Stimulated activated CD4-positive, alpha-beta T cell treated with anti-CD3 and anti-CD28 coated beads, TNF-alpha, amount 100 ng/mL, for 1 hour (primary cell): ENCODE measurements at places on chromosomes 2 and 18.

DNA sequence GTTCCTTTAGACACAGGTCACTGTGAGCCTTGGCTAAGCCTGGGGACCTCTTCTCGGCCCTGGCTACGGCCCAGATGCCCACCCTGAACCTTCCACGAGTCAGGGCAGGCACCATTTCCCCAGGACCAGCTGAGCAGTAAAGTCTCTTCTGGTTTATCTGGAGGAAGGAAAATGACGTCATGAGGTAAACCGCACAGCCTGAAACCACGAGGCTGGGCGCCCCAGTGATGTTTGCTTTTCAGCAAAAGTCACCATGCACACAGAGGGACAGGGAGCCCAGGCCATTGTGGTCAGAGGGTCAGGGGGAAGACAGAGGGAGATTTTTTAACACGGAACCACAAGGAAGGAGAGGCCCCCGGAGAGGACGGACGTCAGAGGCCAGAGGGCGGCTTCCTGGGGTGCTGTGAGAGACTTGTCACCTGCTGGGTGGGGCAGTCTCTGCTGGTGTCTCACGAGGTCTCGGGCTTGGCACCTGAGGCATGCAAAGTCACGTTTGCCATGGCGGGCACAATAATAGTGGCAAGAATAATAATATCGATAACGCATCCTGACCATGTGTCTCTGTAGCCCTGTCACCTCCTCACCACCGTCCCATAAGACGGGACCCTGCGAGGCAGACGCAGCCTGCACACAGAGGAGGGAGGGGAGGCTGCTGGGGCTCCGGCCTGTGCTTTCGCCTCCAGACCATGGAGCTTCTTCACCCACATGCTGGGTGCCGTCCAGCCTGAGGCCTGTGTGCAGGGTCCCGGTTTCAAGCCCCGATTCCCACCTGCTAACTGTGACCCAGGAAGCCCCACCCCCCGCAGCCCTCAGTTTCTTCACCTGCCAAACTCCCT, 33.2 kb upstream of the FOSL2 start:
- peak; percentile 60 for DNase-seq

DNA sequence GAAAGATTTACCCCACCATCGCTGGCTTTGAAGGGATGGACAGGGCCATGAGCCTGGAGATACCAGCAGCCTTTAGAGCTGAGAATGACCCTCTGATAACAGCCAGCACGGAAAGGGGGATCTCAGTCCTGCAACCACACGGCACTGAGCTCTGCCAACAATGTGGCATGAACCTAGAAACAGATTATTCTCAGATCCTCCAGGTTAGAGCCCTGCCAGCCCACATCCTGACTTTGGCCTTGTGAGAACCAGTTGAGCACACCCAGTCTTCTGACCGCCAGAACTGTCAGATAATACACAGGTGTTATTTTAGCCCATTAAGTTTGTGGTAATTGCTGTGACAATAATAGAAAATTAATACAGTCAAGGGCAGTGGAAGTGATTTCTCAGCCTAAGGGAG, 9.4 kb upstream of the GNLY start:
- no peak for DNase-seq

- no peak for DNase-seq
These were observed 17.2 kb downstream of the MYO1B start for GRCh38 chr2:191262436-191262835.

GRCh38 chr18:25099895-25100294, 252.1 kb downstream of the ZNF521 start:
- no peak for DNase-seq

DNA sequence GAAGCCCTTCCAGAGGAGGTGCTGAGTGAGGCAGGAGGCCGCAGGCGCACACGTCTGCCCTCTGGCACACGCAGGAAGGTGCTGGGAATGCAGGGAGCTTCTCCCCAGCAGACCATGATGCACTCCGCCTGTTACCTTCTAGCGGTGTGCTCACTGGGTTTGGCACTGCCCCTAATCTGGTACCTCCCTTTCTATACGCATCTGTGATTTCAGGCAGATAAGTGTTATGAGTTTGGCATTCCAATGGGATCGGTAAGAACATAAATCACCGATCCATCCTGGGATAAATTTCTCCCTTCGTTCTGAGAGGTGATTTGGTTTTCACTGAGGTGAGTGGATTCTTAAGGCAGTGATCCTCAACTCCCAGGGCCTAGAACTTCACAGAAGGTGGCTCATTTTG, 34.6 kb downstream of the ODC1 start:
- no peak for DNase-seq

DNA sequence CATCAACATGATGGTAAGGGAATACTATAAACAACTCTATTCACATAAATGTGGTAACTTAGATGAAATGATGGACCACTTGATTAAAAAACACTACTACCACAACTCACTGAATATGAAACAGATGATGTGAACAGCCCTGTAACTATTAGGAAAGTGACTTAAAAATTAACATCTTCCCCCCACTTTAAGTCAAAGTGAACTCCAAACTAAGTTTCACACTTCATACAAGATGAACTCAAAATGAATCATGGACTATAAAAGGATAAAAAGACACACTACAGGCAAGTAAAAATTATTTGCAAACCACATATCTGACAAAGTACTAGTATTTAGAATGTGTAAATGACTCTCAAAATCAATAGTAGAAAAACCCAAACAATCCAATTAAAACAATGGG, 71.6 kb downstream of the ZAP70 start:
- DNase-seq: no peak

DNA sequence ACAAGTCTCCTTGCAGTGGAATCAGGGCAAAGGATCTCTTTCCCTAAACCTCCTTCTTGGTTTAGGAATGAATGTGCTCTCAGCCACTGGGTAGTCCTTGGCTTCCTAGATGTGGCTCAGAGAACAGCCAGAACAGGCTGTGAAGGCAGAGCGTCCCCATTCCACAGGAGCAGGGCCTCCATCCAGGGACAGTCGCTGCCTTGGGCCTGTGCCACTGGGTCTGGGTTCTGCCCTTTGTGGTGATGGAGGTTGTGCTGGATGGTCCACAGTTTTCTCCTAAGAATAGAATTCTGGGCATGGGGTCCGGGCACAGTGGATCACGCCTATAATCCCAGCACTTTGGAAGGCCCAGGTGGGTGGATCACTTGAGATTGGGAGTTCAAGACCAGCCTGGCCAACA, 516.5 kb upstream of the RAB6C start:
- DNase-seq: no peak

DNA sequence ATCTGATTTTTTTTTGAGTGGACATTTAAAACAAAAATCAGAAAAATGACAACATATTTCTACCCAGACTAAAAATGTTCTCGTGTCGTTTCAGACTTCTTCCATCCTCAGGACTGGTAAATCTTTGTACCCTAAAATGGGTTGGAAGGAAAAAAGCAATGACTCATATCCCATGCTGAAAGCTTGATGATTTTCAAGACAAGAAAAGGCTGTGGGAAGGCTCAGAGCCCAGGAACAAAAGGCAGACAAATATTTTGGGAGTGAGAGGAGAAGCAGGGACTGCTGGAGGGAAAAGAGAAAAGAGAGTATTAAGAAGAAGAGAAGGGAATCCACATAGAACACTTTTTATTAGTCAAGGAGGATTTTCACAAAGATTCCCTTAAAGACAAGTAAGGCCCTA, 77.1 kb upstream of the CTAGE1 start:
- no peak for DNase-seq

DNA sequence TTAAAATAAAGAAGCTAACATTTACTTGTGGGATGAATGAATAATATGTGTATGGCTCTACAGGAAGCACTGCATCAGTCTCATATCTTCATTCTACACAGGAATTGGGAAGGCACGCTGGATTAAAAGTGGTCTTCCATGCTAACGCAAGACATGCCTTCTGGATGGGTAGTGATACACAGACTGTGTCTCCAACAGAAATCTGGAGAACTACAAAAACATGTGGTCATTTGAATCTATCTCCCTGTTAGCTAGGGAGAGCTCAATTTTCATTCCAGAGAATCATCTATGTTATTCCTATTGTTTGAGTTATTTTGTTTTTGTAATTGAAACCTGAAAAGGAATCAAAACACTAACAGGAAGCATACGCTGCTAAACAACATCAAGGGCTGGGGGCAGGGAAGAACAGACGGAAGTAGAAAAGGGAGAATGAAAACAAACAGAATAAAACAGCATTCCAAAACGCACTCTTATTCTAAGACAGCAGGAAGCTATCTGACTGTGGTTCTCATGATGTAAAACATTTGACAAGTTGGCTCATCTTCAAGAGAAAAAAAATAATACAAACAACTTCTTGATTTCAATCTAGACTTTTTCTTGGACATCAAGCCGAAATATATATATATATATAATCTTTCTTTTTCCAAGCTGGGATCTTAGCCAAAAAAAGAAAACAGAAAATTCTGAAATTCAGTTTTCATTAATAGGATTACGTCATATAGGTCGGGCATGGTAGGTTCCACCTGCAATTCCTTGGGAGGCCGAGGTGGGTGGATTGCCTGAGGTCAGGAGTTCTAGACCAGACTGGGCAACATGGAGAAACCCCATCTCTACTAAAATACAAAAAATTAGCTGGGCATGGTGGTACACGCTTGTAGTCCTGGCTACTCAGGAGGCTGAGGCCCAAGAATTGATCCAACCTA, 31.5 kb upstream of the ASNSD1 start:
- DNase-seq: no peak

GRCh38 chr2:212124598-212124997, 414.0 kb downstream of the ERBB4 start:
- DNase-seq: no peak

DNA sequence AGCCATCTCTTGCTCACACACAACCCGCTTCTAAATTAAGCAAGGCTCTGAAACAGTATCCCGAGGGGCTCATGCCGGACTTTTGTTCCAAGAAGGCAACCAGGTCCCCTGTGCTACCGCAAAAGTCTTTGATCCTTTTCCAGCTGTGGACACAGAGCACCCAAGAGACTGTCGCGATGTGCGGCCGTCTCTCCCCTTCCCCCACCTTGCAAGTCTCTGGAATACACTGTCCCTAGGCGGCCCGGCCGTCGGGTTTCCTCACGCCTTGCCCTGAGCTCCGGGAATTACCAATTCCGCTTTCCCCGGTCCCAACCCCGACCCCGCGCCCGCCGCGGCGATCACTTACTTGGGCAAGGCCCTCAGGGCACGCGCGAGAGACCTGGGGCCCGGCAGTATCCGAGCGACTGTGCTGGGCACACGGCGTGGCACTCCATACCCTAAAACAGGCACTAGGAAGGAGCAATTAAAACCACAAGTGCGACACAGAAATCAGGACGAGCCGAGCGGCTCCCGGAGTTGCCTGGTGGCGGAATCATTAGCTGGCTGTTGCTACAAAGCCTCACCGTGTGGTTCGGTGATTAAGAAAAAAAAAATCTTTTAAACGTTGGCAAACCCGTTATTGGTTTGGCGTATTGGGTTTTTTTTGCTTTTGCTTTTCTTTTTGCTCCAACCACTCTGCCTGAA, 2.2 kb upstream of the DLX1 start:
- DNase-seq: no peak

- DNase-seq: no peak
These were observed 65.2 kb upstream of the SLC35G4 start for GRCh38 chr18:11544060-11544633.

DNA sequence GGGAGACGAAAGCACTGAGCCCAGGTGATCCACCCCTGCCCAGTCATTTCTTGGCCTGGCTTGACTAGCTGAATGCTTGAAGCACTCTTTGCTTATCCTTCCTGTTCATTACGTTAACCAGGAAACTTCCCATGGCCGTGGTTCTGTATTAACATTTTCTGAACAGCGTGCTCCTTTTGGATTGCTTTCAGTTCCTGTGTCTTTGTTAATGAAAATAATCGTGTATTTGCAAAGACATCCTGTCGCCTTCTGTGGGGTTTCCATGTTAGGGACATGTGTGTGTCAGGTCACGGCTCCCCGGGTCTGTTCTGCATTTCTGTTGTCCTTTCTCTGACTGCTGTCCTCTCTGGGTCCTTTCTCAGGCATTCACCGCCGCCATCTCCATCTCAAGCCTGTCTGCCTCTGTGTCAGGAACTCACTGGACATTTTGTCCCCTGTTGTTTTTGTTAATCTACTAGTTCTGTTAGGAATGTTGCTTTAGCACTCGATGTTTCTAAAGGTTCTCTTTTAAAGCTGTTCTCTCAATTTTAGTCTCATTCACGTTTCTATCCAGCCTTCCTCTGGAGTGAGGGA, 434.1 kb upstream of the HS6ST1 start:
- DNase-seq: no peak

GRCh38 chr2:168392024-168392423, 64.0 kb upstream of the CERS6 start:
- no peak for DNase-seq

GRCh38 chr2:69196327-69197117, 183.5 kb downstream of the ANTXR1 start:
- DNase-seq: no peak

GRCh38 chr2:177281400-177282180, 17.1 kb upstream of the NFE2L2 start:
- DNase-seq: no peak

DNA sequence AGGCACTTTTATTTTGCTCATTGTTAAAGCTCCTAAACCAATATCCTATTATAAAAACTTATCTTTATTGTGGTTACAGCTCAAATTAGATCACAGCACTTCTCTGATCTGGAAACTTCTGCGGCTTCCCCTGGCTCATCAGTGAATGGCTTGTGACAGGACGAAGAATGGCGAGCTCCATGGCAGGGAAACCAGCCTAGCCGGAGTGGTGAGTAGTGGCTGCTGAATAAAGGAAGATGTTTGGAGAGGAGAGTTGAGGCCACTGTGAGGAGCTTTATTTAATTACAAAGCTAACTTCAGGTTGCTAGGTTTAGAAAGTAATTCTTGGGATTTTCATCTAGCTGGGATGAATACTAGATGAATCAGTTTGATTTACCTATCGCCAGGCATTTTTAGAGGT, 213.5 kb downstream of the CYRIA start:
- no peak for DNase-seq

- no peak for DNase-seq
These were observed 101.8 kb downstream of the DGKD start for GRCh38 chr2:233456111-233456510.

GRCh38 chr2:48278590-48278989, 251.4 kb upstream of the STON1 start:
- no peak for DNase-seq

DNA sequence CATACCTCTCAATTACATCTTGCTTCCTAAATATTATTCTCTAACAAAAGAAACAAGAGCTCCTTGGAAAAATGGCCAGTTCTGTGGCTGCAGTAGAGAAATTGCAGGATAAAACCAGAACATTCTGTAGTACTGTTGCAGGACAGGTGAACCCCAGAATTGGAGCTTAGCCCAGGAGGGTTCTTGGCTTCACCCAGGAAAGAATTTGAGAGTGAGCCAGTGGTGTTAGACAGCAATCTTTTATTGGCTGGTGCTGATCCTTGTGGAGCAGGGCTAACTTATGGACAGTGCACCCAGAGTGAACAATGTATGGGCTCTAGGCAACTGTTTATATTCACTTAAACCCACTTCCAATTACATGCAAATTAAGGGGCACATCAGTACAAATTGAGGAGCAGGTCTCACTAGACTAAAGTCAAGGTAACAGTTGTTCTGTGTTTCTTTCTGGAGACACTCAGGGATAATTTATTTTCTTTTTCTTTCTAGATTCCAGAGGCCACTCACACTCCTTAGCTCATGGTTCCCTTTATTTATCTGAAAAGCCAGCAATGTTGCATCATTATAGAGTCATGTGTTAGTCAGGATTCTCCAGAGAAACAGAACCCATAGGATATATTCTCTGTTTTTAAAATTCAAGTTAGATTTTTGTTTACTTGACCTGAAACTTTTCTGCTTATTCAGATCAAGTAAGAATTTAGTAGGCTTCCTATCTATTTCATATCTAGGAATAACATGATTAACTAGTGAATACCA, 348.1 kb downstream of the CCDC85A start:
- no peak for DNase-seq

- no peak for DNase-seq
These were observed 32.3 kb upstream of the NEB start for GRCh38 chr2:151766437-151767153.
